Lung (tissue), 17 donors: ENCODE measurements at places on chromosomes 13 and 19.
A peak's percentile ranks its signal among the peaks of the same experiment; 100 is the strongest.

- no peak for DNase-seq
Measured at GRCh38 chr13:39110518-39111097, 72.4 kb downstream of the NHLRC3 start.

- DNase-seq: no peak
Measured at GRCh38 chr19:19217099-19217498, 5.3 kb downstream of the NCAN start.

GRCh38 chr13:66296328-66296727, 933.8 kb downstream of the PCDH9 start:
- DNase-seq: no peak

GRCh38 chr19:51168564-51169282, 26.6 kb downstream of the SIGLEC7 start:
- no peak for DNase-seq

DNA sequence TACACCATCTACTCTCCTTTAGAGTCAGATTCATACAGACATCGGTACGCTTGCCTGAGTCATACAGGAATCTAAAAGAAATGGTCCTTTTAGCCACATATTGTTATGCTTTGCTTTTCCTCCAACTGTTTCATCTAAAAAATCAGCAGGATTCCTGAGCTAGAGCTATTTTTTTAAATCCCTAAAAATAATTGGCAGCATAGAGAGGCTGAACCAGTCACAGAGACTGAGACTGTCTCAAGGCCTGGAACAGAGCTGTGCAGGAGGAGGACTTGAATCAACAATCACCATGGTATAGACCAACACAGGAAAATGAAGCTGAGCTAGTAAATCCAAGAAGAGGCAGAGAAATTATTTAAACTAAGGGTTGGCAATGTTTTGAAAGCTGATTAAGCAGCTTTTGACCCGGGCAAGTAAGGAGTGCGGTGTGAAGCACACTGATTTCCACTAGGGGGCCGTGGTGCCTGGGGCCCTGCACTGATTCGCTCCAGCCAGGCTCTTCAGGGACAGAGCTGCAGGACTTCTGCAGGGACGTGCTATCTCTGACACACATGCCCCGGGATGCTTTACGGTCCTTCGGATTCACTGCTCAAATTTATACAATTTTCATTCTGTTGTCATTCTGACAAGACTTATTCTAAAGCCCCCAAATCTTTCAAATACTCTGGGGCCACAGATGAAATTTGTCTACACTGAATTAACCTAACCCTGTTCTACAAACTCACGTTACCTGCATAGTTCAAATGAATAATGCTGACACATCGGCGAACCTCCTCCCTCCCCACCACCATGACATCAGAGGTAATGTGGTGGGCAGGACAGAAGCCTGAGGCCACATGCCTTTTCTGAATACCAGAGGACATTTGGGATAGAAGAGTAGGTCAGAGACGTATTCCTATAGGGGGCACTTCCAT, 87.6 kb upstream of the SLC15A1 start:
- peak; percentile 68 for DNase-seq

DNA sequence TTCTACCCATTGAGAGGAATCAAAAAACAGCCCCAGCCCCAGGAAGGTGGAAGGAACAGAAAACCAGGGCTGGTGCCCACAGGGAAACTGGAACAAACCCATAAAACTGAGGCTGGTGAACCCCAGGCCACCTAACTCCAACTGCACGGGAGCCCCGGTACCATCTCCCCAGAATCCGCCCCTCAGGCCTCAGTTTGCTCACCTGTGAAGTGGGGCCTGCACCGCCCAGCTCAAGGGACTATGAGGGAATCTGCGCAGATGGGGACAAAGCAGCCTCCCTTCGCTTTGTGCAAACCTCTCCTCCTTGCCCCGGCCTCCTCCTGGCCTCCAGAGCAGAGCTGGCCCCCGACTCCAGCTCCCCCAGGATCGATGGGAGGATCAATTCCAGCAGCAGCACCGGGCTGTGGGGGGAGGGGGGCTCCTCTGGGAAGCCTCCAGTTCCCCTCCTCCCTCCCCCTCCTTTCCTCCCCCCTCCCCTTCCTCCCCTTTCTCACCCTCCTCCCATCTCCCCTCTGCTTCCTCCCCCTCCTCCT, 9.1 kb upstream of the ONECUT3 start:
- DNase-seq: no peak

DNA sequence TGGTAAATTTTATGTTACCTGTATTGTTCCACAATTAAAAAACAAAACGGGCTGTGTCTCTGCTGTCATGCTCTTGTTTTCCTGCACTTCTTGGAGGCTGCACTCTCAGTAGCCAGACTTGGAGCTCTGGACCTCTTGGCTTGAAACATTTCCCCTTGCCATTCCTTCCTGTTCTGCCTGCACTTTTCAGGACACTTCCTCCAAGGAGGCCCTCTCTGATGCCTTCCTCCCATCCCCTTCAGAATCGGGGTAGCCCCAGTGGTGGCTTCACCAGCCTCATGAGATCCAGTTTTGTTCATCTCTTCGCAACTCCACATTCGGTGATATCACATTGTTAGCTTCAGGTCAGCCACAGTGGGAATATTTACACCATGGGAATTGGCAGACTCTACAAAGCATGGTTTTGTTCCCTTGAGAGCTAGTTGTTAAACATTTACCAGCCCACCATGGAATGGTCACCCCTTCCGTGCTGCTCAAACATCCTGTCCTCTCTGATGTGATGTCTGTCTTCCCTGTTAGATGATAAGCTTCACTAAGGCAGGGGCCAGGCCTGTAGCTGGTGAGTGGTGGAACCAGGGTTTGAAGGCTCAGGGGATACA, 40.2 kb upstream of the PEG3 start:
- DNase-seq: no peak

DNA sequence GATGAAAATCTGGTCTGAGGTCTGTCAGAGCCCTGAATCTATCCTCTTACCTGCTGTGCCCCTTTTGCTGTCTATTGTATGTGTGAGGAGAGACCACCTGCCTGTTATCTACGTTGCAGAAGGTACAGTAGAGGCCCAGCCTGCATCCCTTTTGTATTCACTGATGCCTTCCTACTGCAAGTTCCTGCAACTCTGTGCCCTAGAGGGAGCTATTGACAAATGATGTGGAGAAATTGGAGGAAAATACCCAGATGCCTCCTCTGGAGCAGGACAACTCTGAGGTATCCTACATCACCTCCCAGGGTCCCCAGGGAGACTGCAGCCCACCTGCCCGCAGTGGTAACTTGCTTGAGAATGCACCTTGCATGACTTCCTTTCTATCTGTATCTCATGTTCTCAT, 33.7 kb downstream of the SIAH3 start:
- no peak for DNase-seq

DNA sequence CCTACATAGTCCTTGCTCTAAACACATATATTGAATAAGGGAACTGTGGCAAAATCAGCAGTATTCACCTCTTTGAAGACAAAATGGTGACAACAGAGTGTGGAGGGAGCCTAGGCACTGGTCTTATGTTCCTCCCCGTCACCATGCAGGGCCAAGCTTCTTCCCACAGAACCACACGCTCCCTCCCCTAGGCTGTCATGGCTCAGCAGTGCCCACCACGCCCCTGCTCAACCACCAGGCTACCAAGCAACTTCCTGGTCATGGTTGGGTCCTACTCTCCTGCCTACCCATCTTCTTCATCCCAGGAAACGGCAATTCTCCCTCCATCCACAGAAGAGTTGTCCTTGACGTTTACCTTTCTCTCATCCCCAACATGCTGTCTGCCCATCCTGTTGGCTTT, 126.1 kb downstream of the CRYL1 start:
- DNase-seq: no peak

DNA sequence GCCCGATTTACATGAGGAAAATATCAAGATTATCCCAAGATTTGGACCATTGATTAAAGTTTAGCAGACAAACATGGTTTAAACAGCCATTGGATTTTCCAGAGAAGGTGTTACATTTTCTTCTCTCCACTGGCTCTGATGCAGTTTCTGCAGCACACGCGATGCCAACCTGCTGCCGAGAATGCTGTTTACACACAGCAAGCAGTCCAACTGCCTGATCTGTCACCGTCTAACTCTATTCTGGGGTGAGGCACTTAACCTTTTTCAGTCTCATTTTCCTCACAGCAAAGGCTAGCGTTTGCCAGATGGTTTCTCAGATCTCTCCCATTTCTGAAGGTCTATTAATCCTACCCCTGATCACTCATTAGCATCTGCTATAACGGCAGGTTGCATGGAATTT, 763.5 kb upstream of the GPC6 start:
- DNase-seq: no peak

- peak; percentile 54 for DNase-seq
Measured at GRCh38 chr19:5828661-5829566, 10.6 kb downstream of the FUT6 start.

- peak; percentile 6 for DNase-seq
Measured at GRCh38 chr13:95411428-95412040, 110.3 kb upstream of the ABCC4 start.

- DNase-seq: no peak
Measured at GRCh38 chr19:5865772-5866171, 4.6 kb downstream of the FUT5 start.

- DNase-seq: no peak
Measured at GRCh38 chr13:90538063-90538462, 809.4 kb upstream of the MIR17HG start.

GRCh38 chr13:99382428-99383133, 75.4 kb upstream of the GPR183 start:
- no peak for DNase-seq

- no peak for DNase-seq
Measured at GRCh38 chr13:42847891-42848663, 66.7 kb downstream of the FAM216B start.

- no peak for DNase-seq
Measured at GRCh38 chr19:50725218-50725910, 2.2 kb downstream of the CLEC11A start.

DNA sequence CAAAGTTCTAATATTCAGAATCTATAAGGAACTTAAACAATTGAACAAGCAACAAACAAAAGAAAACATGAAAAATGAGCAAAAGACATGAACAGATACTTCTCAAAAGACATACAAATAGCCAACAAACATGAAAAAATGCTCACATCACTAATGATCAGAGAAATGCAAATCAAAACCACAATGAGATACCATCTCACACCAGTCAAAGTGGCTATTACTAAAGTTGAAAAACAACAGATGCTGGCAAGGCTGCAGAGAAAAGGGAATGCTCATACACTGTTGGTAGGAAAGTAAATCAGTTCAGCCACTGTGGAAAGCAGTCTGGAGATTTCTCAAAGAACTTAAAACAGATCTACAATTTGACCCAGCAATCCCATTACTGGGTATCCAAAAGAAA, 74.3 kb downstream of the CRYL1 start:
- no peak for DNase-seq

- DNase-seq: no peak
Measured at GRCh38 chr19:46206176-46206575, 23.4 kb upstream of the IGFL1 start.
